ENCODE measurements at places on chromosomes 6 and 20.

DNA sequence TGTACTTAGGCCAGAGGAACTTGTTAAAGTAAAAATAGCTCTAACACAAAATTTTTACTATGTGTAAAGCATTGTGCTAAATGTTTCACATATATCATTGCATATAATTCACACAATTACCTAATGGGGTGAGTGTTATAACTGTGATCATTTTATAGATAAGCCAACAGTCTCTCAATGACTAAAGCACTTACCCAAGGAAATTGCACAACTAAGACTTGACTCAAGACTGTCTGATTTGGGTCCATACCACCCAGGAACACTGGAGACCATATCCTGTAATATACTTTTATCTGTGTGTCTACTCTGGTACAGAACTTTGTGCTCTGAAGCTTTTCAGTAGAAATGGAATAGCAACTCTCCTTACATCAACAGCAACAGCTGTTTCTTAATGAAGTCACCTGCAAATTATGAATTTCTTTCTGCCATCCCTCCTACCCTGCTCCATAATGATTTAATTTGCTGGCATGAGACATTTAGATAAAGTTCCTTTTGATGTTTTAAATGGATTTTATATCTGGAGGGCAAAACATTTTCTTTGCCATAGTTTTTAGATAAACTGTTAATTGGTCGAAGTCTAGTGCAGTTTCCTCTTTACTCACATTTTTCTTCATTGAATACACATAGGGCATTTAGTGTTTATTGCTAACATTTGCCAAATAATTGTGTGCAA lies 47.5 kb downstream of the TSPYL4 start:
- DNase-seq: no peak

- DNase-seq: no peak
Measured at GRCh38 chr6:24099181-24099580, 26.8 kb upstream of the NRSN1 start.

DNA sequence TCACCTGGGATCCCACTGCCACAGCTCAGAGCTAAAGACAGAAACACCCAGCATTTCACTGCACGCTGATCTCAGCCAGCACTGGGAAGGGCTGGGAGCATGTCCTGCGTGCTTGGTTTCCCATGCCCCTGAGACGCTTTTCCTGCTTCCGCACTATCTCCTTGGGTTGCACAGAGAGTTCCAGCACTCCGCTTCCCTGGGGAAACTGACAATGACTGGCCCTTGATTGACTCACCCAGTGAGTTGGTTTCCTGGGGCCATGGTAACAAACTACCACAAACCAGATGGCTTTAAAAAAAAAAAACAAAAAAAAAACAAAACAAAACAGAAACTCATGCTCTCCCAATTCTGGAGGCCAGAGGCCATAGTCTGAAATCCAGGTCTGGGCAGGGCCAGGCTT lies 14.8 kb upstream of the MAS1L start:
- no peak for DNase-seq

- no peak for DNase-seq
Measured at GRCh38 chr6:78400076-78400475, 467.3 kb upstream of the IRAK1BP1 start.

GRCh38 chr6:82571455-82571854 lies 207.8 kb downstream of the TPBG start:
- no peak for DNase-seq

DNA sequence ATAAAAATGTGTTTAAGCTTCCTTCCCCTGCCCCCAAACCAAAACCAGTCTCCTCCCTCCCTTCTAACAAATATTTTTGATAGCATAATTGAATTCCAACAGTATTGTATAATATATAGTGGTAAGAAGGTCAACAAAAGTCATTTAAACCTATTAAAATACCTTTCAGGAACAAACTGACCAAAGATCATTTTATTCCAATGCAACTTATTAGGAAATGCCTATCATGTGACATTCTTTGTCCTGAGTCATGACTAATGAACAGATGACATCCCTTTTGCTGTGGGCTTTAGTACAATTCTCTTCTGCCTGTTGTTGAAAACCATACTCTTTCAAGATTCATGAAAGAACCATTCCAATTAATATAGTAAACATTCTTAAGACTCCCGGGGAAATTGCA lies 51.5 kb upstream of the TRAF3IP2 start:
- no peak for DNase-seq

GRCh38 chr6:24549674-24550353 lies 55.0 kb downstream of the ALDH5A1 start:
- DNase-seq: no peak

- DNase-seq: no peak
Measured at GRCh38 chr6:158377860-158378259, 65.6 kb downstream of the TULP4 start.

- DNase-seq: no peak
Measured at GRCh38 chr6:63649269-63649668, 13.7 kb downstream of the PHF3 start.

- DNase-seq: peak; percentile 17
Measured at GRCh38 chr20:46151936-46152335, 33.8 kb downstream of the CD40 start.

GRCh38 chr6:148151896-148152643 lies 190.6 kb upstream of the SASH1 start:
- no peak for DNase-seq

GRCh38 chr6:55818482-55818881 lies 56.9 kb downstream of the BMP5 start:
- no peak for DNase-seq

- no peak for DNase-seq
Measured at GRCh38 chr20:59774921-59775686, 158.3 kb downstream of the SYCP2 start.

All from stimulated activated CD4-positive, alpha-beta T cell treated with anti-CD3 and anti-CD28 coated beads, Interleukin-12 subunit alpha, Interleukin-12 subunit beta, amount 100 ng/mL, for 48 hours (primary cell).